NCI-H187 treated with DMSO at 0.1 percent for 48 hours (cell line): ENCODE measurements at places on chromosomes 4 and X.

- no peak for DNase-seq
Observed at GRCh38 chr4:185638548-185639301, 103.4 kb upstream of the PDLIM3 start.

GRCh38 chr4:77127215-77127614 lies 29.8 kb upstream of the CCNG2 start:
- DNase-seq: no peak

DNA sequence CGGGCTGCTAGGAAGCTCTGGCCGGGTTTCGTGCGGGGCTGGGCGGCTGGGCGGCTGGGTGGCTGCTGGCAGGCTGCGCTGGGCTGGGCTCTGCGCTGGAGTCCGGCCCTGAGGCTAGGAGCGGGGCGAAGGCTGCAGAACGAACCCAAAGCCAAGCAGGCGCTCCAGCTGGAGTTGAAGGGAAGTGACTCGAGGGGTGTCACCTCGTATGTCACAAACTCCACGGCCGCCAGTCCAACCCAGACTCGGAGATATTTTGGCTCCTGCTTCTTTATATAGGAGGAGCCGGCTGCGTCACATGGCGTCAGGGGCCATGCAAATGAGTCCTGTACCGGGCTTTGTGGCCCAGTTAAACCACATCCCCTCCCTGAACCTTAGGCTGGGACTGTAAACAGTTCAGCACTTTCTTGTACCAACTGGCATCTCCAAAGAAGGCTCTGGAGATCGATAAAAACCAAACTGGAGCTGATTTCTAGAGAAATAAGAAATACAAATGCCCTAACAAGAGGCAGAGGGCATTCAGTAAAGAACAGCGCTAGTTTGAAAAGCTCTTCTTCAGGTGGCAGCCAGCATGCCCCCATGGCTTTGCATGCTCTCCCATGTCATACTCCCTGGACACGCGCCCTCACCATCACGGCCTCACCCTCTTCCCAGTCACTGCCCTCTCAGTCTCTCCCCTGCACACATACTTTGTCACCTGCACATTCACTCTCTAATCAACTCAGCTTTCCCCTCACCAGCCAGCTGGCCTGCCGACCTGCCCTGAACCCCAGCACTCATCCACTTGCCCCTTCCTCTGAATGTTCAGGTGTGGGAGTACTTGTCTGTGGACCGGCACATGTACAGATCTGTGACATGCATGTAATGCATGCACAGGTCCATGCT lies 58.5 kb downstream of the TSC22D3 start:
- no peak for DNase-seq

DNA sequence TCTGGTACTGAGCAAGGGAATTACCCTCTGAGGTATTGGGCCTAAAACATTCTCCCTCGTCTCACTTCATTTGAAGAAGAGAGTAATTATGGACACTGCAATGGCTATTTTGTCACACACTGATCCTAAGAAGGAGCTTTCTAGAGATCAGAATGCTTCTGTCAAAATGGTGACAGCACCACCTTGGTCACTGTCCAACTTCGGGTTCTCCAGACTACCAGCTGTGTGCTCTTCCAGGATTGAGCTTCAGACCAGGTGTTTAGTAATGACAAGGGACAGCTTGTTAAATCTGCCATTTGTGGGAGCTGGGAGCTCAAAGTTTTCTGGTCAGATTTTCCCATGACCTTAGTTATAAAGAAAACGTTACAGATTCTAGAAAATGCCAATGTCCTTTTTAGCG lies 105.4 kb downstream of the POLA1 start:
- DNase-seq: no peak

- no peak for DNase-seq
Observed at GRCh38 chr4:624705-625590, at the start of gene PDE6B. Gene PDE6B, plus strand, starts transcription at chr4:625573. Its CDS starts 54 bp downstream, at chr4:625627.

GRCh38 chrX:149853925-149854324 lies 27.1 kb upstream of the MAGEA8 start:
- no peak for DNase-seq

DNA sequence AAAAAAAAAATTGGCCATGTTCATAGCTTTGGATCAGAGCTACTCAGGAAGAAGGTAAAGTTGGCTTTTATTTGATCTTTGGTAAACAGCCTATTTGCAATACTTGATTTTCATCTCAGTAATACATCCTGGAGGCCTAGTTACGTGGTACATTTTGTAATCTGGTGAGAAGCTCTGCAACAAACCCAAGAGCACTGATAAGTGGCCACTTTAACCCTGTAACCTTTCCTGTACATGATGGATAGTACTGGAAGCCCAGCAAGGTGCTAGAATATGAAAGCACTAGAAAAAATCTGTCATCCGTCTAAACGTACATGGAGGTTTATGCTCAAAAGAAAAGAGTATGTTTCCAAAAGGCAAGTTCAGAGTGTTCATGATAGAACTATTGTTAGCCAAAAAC lies 88.3 kb upstream of the BMP2K start:
- no peak for DNase-seq

- DNase-seq: no peak
Observed at GRCh38 chr4:100391086-100391485, 126.7 kb downstream of the EMCN start.

DNA sequence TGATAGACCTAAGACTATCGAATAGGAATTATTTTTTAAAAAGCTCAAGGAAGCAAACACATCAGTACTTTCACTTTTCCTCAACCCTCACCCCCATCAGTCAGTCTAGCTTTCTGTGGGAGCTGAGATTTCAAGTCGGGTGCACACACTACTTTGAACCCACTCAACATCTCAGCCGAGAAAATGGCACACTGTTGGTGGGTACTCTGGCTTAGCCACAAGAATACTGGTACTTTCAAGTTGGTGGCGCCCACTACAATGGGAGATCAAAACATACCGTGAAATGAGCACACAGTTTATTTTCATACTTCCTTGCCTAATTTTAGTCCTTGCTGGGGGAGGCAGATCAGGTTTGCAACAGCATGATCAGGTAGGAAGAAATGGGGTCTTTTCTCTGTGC lies 10.2 kb downstream of the CD40LG start:
- no peak for DNase-seq

DNA sequence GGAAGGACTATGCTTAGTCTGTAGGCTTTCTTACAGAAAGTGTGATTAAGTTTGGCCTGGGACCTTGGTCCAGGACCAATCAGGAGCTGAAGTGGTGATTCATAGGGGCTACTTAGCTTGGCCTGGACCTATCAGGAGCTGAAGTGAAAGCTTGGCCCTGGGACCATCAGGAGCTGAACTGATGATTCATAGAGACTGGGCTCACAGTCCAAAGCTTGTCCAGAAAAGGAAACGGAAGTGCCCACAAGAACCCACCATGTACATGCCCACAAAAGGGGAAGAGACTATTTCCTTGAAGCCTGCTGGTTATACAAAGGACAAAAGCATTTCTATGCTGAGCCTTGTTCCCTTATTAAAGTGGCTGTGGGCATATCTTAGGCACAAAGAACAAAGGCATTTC lies 12.6 kb downstream of the TENT5D start:
- no peak for DNase-seq

DNA sequence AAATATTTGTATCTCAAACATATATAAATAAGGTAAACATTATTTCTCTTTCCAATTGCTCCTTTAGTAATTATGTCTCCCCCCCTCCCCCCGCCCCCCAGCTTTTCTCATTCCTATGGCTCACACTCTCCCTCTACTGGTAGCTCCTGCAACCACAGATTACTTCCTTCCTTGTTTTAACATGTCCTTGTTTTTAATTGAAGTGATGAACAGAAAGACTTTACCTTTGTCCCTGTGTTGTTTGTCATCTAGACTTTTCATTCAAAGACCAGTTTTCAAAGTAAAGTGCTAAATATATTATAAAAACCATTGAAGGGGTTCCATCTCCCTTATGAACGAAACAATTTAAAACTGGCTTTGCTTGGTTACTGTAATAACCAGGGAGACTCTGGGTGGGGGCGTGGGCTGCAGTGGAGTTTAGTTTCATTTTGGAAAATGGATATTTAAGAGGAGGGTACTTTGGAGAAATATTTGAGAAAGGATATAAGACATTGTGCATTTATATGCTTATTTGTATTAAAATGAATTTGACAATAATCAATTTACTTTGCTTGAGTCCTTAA lies 352.9 kb downstream of the RAPGEF2 start:
- DNase-seq: no peak

DNA sequence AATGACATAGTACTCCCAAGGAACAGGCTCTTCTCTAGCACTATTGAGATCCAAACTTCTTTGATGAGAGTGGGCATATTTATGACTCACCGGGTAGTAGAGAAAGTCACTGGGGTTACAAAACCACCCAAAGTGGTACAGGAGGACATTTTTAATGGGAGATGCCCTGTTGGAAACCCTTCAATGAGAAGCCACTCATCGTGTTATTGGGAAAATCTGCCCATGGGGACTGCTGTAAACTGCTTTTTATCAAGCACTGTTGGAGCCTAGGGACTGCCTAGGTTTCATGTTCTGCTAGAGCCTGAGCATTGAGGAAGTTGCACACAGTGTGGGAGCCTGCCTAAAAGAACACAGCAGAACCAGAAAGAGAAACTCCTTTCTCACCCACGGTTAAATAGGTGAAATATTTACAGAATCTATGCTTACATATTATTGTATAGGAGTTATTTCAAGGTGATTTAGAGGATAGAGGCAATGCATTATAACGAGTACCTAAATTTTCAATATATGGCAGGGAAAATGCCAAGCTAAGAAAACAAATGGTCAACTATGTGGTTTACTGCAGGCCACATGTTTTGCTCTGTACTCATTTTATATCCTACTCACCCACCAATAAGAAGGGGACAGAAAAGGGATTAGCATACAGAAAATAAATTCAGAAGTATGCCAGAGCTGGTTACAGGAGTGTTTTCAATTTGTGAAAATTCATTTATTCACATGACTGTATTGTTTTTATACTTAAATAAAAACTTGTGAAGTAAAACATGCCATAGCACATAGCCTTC lies 559.1 kb downstream of the FSTL5 start:
- no peak for DNase-seq

DNA sequence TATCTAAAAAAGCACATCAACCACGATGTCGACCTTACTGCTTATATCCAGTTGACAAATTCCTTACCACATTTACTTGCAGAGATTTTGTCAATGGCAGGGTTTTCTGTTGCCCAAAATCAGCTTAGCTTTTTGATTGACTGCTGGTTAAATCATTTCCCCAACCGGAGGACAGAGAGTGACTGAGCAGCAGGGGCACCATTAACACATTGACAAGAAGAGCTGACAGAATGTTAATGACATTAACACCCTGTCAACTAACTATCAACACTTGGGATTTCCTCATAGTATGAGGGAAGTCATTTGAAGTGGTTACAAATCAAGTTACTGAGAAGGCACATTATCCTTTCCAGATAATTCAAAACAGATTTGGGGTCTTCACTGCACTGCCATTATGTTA lies 368.4 kb downstream of the RPA4 start:
- no peak for DNase-seq

DNA sequence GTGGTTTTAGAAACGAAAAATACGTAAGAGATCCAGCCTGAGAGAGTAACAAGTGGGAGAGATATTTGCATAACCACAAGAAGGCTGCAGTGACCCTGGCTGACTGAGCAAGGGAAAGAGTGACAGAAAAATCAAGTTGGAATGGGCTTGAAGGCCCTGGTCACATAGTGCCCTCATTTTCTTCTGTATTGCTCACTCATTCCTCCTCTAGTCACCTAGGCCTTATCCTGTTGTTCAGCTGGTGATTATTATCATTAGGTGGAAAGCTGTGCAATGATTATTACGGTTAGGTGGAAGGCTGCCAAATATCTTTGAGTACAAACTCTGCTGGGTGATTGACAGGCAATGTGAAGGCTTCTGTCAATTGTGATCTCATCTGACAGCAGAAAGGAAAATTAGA lies 2384.1 kb downstream of the PCDH7 start:
- DNase-seq: no peak

GRCh38 chrX:9573282-9574106 lies 108.6 kb downstream of the TBL1X start:
- DNase-seq: no peak

GRCh38 chr4:24497221-24497620 lies 87.1 kb downstream of the DHX15 start:
- no peak for DNase-seq

DNA sequence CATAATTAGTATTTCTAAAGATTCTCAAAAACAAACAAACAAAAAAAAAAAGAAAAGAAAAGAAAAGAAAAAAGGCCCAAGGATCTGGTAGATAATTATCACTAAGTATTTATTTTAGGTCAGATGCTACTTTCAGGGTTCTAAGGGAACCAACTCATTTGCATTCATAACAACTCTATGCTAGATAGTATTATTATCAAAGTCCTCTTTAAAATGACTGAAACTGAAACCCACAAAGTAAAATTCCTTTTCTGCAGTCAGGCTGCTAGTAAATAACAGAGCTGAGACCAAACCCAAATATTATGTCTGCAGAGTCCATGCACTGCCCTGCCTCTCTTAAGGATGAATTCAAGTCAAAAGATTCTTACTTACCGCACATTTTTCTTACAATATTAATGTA lies 38.3 kb upstream of the MAPK10 start:
- no peak for DNase-seq

DNA sequence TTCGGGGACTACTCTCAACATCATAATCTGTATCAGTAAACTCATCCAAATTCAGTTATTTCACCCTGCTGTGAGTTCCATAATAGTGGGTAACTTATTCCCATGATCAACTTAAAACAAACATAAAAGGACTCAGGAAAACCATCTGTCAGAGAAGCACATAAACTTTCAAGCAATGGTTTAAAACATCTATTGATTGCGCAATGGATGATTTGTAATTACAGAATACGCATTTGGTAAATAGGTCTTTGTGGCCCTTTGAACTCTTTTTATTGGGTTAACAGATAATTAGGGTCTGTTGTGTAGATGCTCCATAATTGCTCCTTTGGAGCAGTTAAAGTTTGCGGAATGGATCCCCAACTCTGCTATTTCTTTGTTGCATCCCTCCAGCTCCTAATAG lies 115.3 kb downstream of the KIT start:
- no peak for DNase-seq

- DNase-seq: no peak
Observed at GRCh38 chrX:43493756-43494155, 162.3 kb upstream of the MAOA start.

DNA sequence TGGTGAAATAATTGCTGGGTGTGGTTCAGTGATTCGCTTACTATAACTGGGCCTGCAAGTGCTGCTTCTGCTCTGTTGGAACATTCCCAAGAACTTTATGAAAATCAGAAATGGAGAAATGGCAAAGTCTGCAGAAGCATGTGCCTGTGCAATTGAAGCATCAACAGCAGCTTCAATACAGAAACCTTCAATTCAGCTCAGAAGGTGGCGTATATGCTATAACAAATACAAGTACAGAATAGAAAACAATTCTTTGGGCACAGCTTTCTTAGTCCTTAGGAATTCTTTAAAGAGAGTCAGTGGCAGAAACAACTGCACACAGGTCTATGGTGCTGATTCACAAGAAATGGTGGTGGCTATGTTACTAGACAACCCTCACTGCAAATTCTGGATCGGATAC lies 18.0 kb upstream of the PDHA2 start:
- no peak for DNase-seq

GRCh38 chrX:21408307-21408706 lies 34.1 kb downstream of the CNKSR2 start:
- DNase-seq: peak; percentile 42
